Stimulated activated CD4-positive, alpha-beta T cell treated with anti-CD3 and anti-CD28 coated beads, Interleukin-1b, Interleukin-23, amount 100 ng/mL, for 48 hours (primary cell): ENCODE measurements at places on chromosomes 11 and 22.

DNA sequence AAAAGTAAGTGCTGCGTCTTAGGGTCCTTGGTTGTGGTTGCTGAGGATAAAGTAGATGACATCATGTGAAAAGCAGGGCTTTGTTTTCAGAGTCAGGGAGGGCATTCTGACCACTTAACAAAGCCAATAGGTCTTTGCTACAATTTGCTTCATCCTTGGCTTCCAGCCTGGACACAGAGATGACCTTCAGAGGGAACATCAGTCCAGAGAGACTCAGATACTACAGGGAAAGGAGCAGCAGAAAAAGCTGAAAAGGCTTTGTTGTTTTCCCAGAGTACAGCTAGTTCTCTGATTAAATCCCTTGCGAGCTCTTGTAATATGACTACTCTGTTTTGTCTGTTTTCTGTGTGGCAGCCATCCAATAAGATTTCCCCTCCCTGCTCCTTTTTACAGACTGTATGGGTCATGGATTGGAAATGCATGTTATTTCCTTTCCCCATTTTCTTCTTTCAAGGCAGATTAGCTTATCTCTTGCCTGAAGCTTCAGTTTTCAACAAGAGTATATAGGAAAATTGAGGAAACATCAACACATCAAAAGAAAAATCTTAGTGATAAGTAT is 31.9 kb downstream of the ATG13 start:
- DNase-seq, result no peak

DNA sequence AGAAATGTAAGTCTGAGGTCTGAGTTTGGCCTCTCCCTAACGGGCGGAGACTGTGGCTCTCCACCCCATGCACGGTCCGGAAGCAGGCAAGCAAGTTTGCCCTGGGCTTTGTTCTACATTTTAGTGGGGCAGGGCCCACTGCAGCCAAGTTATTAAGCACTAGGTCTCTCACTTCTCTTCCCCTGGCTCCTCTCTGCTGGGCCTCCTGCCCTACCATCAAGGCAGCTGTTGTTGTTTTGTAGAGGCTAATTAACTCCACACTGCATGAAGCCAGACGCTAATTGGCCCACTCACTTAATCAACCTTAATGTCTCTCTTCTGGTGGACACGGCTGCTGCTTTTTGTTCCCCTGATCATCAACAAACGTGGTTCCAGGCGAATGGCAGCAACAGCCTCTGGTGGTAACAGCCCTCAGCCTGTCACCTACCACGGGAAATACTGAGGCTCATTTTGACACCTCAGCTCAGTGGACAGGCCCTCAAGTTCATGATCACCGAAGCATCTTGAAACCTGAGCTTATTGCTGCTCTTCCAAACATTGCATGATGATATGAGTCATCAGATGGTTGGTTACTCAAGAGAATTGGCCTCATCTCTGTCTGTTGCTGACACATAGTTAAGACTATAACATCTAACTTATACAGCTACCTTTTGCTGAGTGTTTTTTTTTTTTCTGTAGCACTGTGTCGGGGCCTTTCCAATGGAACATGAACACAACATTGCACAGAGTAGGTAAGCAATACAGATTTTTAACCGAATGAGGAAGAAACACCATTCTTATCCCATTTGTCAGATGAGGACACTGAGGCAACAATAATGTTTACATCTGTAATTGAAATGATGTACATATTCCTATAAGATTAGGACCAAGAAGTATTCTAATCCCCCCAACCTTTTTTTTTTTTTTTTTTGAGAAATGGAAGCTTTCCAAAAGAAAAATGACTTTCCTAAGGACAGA is 20.8 kb upstream of the LMO2 start:
- DNase-seq, result no peak

- no peak for DNase-seq
These were observed 76.5 kb downstream of the ME3 start for GRCh38 chr11:86595955-86596354.

DNA sequence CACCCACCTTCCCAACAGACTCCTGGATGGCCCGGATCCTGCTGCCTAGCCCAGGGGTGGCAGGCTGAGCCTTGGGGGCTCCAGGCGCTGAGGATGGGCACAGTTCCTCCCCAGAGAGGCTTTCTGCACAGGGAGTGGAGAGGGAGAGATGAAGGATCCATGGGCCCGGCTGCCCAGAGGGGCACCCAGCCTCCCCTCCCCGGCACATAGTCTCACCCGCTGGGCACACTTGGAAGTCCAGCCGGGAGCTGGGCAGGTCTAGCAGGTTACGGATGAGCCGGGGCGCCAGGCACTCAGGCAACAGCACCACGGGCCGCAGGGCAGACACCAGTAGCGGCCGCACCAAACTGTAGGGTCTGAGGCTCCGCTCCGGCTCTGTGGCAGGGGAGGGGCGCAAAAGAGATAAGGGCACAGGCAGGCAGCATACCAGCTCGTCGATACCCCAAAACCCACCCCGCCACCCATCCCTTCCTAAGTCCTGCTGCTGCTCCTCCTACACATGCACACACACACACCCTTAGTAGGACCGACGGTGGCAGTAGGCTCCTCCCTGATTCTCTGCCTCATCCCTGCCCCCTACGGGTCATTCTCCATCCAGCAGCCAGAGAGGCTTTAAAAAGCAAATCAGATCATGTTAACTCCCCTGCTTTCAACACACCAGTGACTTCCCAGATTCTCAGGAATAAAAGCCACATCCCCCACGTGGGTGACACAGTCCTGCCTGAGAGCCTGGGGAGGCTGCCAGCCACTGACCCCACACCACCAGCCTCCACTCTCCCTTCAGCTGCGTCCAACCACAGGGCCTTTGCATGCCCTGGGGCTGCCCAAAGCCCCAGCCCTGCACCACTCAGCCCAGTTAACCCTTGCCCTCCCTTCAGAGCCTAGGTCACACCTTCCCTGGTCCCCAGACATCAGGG is 6.5 kb upstream of the MFNG start:
- DNase-seq, result peak; percentile 51

DNA sequence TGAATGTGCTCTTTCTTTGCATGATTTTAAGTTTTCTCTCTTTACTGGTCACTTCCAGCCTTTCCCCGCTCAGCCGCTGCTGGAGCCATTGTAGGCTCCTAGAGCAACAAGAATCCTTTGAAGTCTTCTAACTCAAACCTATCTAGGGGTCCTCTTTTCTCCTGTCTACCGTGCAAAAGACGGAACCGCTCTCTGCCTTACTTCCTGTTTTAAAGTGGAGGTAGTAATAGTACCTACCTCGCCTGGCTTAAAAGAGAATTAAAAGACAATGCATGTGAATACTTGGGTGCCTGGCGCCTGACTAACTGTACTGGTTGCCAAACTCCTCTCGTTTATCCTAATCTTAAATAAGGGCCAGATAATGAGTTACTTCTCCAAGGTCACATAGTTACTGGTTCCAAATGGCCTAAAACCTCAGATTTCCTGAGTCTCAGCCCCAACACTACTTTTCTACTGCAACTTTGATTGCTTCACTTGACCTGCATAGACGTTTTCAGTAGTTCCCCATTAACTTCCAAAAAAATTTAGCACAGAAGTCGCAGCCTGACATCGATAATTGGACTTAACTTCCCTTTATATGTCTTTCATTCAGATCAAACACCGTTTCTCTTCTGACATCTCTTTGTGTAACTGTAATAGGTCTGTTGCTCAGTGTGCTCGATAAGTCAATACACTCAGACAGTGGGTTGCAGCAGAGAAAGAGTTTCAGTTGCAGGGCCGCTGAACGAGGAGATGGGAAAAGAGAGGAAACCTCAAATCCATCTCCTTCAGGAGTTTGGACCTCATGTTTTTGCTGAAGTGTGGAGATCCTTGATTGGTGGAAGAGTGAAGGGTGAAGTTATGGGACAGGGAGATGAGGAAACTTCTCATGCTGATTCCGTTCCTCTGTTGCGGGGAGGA is 891 bp downstream of the SAMM50 start:
- no peak for DNase-seq

- DNase-seq, result no peak
These were observed 31.2 kb downstream of the MS4A2 start for GRCh38 chr11:60119710-60120109.

- DNase-seq, result no peak
These were observed 537.6 kb downstream of the TBC1D22A start for GRCh38 chr22:47299863-47300697.

DNA sequence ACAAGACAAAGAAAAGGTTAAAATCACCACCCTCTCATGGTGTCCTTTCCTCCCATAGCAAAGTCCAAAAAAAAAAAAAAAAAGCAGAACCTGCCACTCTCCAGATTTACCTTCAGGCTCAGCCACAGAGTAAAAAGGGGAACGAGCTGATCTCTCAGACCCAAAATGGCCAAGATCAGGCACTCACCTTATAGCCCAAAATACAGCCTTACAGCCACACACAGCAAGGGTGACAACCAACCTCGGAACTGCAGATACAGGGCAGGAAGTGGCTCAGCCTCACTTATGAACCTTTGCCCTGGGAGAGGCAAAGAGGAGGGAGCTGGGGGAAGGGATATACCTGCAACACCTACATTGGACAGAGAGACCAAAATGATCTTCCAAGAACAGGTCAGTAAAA is 4.5 kb downstream of the FHIP1B start:
- no peak for DNase-seq

- DNase-seq, result peak; percentile 85
These were observed at the start of gene CCDC88B for GRCh38 chr11:64339754-64340408. Gene CCDC88B, plus strand, starts transcription at chr11:64340204. Its CDS starts 63 bp downstream, at chr11:64340267.
